Stimulated activated CD8-positive, alpha-beta memory T cell treated with anti-CD3 and anti-CD28 coated beads, Interleukin-2, amount 100 ng/mL, for 48 hours (primary cell): ENCODE measurements at places on chromosomes 11 and 22.

DNA sequence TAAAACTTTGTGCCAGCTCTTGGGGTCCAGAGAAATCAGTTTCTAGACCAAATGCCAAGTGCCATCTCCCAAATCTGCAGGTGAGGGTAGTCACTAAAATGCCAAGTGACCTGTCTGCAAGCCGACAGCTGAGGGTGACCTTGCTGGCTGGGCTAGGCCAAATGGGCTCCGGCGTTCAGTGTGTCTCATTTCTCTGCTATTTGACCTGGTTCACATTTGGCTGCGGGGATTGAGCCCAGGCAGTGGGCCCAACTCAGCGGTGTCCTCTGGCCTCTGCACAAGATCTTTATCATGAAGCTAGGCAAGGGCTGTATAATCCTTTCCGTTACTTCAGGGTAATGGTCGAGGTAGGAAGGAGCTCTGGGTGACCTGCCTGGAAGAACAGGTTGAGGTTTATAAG, 87.5 kb downstream of the SNX19 start:
- DNase-seq: no peak

- no peak for DNase-seq
Observed at GRCh38 chr11:34443136-34443535, 4.4 kb downstream of the CAT start.

DNA sequence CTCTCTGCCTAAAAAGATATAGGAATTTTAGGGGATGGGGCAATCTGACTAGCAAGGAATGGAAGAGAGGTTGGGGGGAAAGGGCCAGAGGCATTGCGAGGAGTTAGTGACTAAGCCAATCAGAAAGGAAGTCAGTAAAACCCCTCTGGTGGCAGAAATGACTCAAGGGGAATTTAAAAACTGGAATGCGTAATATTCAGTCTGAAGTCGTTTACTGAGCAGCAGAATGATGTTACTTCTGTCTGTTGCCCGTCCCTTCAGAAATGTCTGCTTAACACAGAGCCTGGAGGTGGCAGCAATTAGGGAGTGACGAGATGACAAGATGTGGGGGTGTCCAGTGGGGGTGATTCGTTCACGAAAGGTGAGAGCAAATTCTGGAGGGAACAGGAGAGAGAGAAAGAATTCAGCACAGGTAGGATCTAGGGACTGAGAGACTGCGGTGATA, 107.7 kb upstream of the CLMP start:
- no peak for DNase-seq

DNA sequence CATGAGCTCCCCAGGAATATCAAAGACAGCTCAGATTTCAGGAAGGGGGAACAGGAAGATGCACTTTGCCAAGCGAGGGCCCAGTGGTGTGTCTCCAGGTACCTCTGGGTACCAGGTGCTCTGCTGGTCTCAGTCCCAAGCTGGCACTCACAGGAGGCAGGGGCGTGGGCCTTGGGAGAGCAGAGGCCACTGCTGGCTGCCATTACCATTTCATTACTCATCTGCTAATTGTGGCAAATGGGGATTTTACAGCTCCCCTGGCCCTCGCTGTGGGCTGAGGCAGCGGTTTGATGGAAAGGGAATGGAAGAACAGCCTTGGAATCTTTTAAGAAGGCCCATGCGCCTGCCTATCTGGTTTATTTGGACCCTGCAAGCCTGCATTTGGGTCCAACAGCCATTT, 192.0 kb upstream of the NAV2 start:
- DNase-seq: no peak

- peak; percentile 59 for DNase-seq
Observed at GRCh38 chr11:65927904-65928397, 8.7 kb downstream of the DRAP1 start.

DNA sequence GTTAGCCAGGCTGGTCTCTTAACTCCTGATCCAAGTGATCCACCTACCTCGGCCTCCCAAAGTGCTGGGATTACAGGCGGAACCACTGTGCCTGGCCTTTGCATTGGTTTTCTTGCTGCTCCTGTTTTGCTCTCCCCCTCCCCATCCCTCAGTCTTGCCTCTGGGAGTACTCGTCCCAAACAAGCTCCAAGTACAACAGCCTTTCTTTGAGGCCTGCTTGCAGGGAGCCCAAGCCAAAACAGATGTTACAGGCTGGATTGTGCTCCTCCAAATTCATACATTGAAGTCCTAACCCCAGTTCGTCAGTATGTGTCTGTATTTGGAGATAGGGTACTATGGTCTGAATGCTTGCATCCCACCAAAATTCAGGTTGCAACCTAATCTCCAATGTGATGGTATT, 8.6 kb downstream of the IGLL1 start:
- DNase-seq: no peak

DNA sequence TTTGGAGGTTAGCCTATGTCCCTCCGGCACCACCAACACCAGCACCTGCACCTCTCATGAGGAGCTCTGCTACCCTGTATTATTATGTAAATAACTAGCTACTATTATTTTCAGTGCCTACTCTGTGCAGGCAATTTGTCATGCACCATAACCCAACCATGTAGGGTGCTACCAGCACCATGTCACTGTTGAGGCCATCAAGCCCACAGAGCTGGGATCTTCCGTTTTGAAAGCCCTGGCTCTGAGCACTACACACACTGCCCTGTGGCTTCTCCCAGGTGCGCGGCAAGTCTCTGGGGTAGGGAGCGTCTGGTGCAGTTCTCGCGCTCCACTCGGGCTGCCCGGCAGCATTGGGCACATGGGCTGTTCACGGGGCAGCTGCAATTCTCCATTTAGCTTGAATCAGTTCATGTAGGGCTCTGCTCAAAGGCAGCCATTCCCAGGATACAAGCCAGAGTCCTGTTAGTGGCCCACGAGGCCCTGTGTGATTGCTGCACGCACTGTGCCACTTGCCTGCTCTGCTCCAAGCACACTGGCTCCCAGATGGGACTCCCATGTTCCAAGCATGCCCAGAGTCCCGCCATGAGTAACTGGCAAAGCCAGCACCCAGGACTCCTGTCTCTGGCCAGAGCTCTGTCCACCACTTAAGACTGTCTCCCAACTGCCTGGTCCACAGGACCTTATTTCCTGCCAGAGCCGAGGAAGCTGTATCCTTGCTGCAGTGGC, 42.5 kb upstream of the CDON start:
- no peak for DNase-seq

- peak; percentile 4 for DNase-seq
Observed at GRCh38 chr11:57248780-57249383, 11.8 kb upstream of the APLNR start.

DNA sequence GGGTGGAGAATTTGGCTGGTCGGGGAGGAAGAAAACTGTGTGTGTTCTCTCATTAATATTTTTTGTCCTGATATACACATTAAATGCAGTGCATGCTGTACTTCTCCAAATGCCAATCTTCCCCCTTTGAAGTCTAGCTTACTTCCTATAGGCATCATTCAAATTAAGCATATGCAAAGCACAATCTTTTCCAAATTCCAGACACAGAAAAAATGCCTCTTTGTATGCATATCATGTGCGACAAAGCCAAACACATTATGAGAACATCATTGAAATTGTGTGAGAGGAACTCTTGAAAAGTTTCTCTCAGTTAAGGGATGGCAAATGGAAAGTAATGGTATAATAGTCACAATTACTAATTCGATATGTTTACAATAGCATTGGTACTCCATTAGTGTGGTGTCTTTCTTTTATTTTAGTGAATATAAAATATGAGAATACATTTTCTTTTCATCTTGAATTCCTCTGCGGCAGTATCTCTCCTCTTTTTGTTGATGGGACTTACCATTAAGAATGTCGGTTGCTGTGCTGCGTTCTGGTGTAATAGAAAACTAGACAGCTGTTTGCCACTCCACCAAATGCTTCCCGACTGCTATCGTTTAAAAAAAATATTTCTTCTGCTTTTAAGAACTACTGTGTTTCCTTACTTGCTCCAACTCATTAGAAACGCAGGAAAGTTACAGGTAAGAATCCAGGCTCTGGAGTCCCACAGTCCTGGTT, 19.3 kb upstream of the NRIP3 start:
- no peak for DNase-seq

GRCh38 chr11:1029654-1030053, 6.9 kb downstream of the MUC6 start:
- DNase-seq: no peak

GRCh38 chr11:59197991-59198390, 14.7 kb downstream of the MPEG1 start:
- no peak for DNase-seq

DNA sequence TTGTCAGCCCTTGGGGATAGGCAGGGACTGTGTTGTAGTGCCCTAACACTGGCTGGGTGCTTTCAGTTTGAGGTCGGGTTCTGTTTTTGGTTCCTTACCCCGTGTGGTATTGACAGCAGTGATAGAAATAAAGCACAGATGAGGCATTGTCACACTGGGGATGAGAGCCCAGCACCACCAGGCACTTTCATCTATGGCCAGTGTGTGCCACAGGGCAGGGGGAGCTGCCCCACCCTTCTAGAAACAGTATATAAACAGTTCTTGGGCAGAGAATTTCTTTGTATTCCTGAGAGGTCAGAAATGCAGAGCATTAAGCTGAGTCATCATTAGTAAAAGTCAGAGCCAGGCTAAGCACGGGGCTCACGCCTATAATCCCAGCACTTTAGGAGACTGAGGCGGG, 23.1 kb upstream of the CDC42EP2 start:
- no peak for DNase-seq

GRCh38 chr11:789943-790342, at the start of gene CEND1:
Gene CEND1 (minus strand): TSS chr11:790090. CDS start chr11:788576, 1,514 bp downstream.
- DNase-seq: peak; percentile 52

GRCh38 chr11:83159902-83160865, 3.3 kb downstream of the PCF11 start:
- no peak for DNase-seq

DNA sequence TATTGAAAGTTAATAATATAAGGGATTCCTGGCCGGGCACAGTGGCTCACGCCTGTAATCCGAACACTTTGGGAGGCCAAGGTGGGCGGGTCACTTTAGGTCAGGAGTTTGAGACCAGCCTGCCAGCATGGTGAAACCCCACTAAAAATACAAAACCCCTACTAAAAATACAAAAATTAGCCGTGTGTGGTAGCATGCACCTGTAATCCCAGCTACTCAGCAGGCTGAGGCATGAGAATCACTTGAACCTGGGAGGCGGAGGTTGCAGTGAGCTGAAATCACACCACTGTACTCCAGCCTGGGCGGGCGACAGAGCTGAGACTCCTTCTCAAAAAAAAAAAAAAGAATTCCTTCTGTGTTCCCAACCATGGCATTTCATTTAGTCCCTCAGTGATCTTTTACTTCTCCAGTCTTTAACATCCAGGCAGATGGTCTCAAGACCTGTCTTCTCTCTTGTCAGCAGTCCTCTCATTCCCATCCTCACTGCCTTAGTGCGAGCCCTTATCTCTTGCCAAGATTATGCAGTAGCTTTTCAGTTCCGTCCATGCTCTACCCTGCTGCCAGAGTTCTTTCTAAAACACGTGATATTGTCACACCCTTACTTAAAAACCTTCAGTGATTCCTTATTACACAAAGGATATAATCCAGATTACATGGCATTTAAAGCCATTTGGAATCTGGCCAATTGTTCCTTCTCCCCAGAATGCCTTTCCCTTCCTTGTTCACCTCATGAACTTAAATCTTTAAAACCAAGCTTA, 17.9 kb downstream of the RTN3 start:
- DNase-seq: no peak

GRCh38 chr11:72218251-72218745, 1.7 kb downstream of the FOLR2 start:
- DNase-seq: no peak

DNA sequence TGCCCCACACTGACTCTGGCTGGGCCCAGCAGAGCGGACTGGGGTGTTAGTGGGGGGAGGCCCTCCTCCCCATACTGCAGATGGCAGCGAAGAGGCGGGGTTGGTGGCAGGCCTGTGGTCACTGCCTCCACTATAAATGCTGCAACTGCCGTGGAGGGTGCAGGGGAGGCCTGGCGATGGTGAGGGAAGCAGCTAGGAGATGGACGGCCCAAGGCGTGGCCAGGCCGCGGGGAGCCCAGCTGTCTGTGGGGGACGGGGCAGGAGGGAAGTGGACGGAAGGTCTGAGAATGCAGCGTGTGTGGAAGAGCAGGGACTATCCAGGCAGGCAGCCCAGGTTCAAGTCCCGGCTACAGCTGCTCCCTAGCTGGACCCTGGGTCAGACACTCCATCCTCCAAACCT, 18.3 kb downstream of the DNAL4 start:
- DNase-seq: no peak

- no peak for DNase-seq
Observed at GRCh38 chr22:41352058-41352457, 29.7 kb upstream of the TEF start.

DNA sequence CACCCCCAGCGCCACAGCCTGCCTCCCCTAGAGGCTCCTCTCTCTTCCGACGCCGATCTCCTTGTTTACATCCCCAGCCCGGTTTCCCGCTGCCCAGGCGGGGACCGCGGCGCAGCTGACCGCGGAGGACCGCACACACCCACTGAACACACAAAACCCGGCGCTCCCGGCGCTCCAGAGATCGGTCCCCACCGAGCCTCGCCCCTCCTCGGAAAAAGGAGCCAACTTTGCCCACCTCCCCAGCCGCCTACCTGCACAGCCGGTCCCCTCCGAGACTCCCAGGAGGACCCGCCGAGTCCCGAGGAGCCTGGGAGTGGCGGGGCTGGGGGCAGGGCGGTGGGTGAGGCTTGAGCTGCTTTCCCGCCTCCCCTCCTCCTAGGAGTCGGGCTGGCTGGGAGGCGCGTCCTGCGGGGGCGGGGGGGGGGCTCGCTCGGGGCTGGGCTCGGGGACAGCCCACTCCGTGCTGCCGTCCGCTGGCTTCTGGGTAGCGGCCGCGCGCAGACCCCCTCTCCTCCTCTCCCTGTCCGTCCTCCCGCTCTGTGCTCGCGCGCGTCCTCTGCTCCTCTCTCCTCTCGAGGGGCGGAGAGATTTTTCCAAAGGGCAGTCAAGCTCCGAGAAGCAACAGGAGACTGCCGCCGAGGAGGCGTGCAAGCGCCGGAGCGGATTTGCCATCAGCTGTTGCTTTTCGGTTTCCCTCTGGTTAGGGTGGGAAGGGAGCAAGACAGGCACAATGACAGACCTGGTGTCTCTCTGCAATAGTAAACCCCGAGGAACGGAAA, at the start of gene FXYD6:
Gene FXYD6 (minus strand): TSS at position 318 of the 779 bp plus-strand sequence. CDS start 33,882 bp downstream, outside the sequence.
- DNase-seq: no peak

DNA sequence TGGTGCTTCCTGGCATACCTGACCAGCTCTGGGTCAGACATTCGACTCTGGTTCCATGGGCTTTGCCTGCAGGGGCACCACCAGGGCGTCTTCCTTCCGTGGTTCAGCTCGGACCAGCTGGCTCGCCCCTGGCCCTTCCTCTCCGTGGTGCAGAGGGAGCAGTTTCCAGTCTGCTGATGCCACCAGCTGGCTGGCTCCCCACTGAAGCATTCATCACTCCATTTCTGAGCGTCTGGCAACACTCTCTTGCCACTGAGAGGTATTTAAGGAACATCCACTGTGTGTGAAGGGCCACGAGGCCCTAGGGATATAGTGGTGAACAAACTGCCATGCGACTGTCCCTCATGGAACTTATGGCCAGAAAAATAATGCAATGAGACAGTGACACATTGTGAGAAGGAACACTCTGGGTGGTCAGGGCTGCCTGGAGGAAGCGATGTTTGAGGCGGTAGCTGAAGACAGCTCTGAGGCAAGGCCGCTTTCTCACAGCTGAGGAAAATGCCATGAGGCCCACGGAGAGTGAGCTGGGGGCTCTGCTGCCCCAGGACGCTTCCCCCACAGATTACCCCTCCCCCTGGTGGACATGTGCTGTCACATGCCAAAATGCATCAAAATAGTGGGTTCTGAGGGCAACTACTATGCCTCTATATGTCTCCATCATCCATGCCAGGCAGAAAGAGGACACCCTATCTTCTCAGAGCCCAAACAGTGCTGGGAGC, 44.9 kb upstream of the ARFGAP3 start:
- no peak for DNase-seq
